Left colon (tissue), 2 donors: ENCODE measurements at places on chromosomes 2 and 18. TPM values are rescaled to one million over a fixed set of nuclear protein-coding genes. Genes with fewer than 3 reads are reported as not detected.

The RAB6D gene
- total RNA-seq, result 2.9 TPM

The TMEM198 gene
- 1.4 TPM for total RNA-seq

The RALB gene
- total RNA-seq, result 92.1 TPM

The ADAM23 gene
- 0.79 TPM for total RNA-seq

- no peak for DNase-seq
These were observed 11.9 kb upstream of the ASPRV1 start for GRCh38 chr2:69973335-69973735.

DNA sequence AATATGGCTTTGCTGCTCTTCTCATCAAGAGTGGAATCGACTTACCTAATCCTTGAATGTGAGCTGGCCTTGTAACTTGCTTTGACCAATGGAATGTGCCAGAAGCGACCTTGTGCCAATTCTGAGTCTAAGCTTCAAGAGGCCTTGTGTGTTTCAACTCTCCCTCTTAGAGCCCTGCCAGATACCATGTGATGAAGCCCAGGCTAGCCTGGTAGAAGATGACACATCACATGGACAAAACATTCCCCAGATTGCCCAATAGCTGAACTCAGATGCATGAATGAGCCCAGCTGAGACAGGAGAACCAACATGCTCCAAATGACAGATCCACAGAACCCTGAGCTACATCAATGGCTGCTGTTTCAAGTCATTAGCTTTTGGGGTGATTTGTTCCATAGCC is 4.2 kb upstream of the KLHL14 start:
- no peak for DNase-seq

- DNase-seq, result no peak
These were observed 245.1 kb downstream of the NEDD4L start for GRCh38 chr18:58288921-58289797.

DNA sequence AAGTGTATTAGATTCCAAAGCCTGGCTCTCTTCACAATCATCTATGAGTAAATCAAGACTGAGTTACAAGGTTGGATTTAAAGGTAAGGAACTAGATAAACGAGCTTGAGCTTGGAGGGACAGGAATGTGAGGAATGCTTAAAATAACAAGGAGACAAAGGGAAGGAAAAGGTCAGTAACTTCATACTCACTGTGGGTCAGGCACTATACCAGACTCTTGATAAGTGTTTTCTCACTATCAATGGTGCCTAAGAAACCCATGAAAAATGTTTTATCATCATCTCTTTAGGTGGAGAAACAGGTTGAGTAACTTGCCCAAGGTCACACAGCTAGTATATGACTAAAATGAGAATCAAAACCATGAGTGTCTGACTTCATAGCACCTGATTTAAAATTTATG is 212.1 kb downstream of the CDH2 start:
- no peak for DNase-seq
